ENCODE measurements at places on chromosomes 7 and 10.

DNA sequence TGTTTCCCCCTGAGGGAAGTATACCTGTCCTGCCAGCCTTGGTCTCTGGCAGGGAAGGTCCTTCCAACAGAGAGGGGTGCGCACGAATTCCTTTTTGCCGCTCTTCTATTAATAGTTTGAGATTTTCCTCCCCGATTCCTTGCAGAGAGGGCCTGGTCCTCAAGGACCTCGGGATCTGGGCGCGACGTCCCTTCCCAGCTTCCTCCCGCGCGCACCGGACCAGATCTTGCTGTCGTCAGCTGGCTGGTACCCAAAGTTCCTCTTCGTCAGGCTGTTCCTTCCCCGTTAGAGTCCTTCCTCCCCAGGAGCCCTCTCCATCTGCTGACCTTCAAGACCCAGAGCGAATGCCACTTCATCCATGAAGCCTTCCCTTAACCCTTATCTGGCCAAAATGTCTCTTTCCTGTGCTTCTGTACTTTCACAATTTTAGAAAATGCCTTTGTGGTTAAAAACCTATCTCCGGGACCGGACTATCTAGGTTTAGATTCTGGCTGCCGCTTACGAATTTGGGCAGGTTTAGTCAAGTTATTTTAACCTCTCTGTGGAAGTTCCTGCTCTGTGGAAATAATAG lies 851 bp upstream of the GOT1 start:
- DNase-seq: peak; percentile 80

DNA sequence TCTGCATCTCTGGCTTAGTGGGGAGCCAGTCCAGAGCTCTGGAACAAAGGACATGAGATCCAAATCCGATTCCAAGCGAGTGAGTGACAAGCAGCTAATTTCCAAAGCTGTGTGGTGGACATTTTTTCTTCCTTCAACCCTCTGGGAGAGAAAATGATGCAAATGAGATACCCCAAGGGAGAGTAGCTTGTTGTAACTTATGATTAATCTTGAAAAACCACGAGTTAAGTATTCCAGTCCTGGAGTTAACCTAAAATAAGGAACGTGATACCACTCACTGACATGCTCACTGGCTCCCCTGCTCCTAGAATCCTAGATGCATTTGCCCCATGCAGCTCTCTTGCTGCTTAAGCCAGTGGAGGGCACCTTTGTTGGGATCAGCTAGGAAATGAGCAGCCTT lies 116.0 kb upstream of the HABP2 start:
- DNase-seq: no peak

GRCh38 chr10:117884093-117884492 lies 162.6 kb downstream of the RAB11FIP2 start:
- no peak for DNase-seq

DNA sequence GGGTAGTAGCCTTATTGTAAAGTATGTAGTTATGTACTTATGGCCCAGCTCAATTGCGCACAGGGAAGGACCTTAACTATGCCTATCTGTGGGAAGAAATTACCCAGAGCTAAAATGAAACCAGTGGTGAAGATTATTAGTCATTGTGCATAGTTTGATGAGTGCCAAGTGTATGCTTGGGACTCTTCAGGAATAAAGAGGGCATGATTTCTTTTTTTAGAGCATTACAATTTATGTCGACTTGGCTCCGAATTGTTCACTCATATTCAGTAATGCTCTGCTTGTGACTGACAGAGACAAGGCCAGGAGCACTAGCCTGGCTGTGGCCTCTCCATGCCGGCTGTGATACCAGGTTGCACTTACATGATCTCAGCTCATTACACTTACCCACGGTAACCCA lies 269.5 kb downstream of the TRIL start:
- DNase-seq: peak; percentile 43

- no peak for DNase-seq
These were observed 50.8 kb downstream of the GRB10 start for GRCh38 chr7:50731703-50732582.

GRCh38 chr7:116683786-116684185 lies 11.8 kb downstream of the MET start:
- no peak for DNase-seq

Measured in RKO (cell line).